K562 (cell line): ENCODE measurements at places on chromosomes 2 and 18.
A peak's percentile ranks its signal among the peaks of the same experiment; 100 is the strongest.

- DNase-seq, result no peak
Measured at GRCh38 chr2:19425419-19425818, 67.0 kb upstream of the OSR1 start.

- DNase-seq, result no peak
Measured at GRCh38 chr18:48459016-48459415, 49.8 kb upstream of the ZBTB7C start.

GRCh38 chr2:30421604-30422443 lies 25.2 kb upstream of the LCLAT1 start:
- DNase-seq, result no peak

- DNase-seq, result no peak
Measured at GRCh38 chr2:84899304-84900204, 5.9 kb upstream of the TMSB10 start.

DNA sequence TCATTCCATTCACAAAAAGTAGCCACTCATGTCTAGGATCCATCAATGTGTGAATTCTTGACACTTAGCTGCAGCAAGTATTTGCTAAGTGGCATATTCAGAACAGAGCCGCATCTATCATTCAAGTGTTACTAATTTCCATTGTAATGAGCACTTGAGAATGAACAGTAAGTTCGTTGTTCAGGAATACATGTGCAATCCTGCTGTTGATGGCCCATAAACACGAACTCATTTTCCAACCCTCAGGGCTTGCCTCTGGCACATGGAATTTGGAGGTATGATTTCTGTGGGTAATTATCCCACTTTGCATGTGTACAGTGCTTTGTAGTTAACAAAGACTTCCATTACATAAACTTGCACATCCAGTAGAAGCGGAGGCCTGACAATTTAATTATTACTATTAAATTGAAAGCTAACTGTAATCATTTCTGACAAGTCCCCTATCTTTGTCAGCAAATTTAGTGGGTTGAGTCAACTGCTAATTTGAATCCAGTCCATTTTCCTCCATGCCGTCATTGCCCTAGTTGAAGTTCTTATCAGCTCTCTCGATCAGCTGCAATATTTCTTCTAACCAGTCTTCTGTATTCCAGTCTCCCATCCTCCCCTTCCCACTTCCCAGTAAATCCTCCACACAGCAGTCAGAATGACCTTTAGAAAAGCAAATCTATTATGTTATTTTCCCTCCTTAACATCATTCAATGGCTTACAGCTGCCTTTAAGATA lies 116.0 kb upstream of the AQP4 start:
- DNase-seq, result no peak

GRCh38 chr2:47217277-47217676 lies 62.2 kb upstream of the STPG4 start:
- DNase-seq, result no peak

- DNase-seq, result no peak
Measured at GRCh38 chr2:235563056-235563910, 69.4 kb downstream of the AGAP1 start.

DNA sequence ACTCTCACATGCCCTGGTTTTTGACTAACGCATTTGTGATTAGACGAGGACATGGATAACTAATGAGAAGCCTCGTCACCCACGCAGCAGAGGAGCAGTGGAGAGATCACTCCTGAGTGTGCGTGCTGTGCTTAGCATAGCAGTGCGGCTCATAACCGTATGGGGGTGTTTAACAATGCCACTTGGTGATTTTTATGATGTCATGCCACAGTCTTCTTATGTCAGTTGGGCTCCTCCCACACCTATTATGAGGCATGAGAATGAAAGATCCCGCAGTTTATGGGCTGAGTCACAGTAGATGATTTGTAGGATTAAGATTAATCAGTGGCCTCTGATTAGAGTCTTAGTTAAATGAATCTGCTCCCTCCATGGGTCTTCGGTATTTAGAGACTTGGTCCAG lies 2.5 kb upstream of the SMIM21 start:
- no peak for DNase-seq

DNA sequence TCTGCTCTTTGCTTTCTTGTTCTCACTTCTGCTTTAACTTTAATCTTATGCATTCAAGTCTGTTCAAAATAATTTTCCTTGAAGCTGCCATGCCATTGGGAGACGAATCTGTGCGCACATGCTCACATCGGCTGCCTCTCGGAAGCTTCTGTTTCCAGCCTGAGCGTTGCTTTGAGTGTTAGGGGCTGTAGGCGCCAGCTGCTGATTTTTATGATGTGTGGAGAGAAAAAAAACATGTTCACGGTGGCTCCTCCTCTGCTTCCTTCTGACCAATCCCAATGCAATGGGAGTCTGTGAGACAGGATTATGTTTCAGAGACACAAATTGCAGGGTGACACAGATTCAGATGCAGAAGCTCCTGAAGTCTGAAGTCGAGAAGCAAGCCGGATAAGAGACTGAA lies at the start of gene MC4R:
Gene MC4R (minus strand): TSS at position 180 of the 400 bp plus-strand sequence. CDS start 426 bp downstream, outside the sequence.
- DNase-seq, result no peak

DNA sequence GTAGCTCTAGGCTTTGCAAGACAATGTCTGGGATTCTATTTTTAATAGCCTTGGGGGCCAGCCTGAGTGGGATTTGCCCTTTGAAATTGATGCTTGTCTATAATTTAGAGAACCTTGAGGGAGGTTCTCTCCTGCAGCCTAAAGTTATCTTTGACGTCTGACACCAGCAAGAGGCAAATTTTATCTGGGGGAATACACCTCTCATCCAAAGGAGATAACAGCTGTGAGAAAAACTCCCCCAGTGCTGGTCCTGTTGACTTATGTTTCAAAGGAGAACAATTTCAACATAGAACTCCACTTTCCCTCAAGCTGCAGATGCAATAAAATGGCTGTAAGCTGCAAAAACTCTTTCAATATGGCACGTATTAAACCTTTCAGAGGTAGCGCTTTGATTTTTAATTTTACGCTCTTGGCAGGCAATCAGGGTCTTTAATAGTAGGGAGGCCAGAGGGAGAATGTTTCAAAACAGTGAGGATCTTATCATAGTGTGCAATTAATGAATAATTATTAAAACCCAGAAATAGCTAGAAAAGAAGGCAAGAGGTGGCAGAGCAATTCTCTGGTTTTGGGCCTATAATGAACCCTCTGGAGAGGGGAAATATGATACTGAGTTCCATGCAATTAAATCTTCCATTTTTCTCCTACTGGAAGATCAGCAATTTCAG lies 62.4 kb downstream of the LYPD1 start:
- DNase-seq, result no peak

DNA sequence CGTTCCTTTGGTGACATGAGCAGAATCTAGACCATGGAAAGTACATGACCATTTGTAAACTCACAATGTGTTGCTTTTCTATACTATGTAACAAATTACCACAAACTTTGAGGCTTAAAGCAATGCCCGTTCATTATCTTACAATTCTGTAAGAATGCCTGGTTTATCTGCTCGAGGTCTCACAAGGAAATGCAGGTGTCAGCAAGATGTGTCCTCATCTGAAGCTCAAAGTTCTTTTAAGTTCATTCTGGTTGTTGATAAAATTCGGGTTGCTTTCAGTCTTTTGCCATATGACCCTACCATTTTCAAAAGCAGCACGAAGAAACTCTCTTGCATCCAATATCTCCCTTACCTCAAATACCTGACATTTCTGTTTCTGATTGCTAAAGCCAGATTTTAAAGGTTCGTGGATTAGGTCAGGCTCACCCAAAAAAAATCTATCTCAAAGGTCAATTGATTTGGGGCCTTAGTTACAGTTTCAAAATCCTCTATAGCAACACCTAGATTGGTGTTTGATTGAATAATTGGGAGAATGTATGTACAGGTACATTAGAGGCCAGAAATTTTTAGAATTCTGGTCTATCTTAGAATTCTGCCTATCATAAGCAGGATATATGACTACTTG lies 125.9 kb downstream of the TMEM131 start:
- no peak for DNase-seq

- no peak for DNase-seq
Measured at GRCh38 chr2:236753606-236754270, 184.1 kb downstream of the ACKR3 start.

- no peak for DNase-seq
Measured at GRCh38 chr2:217231212-217231611, 371.3 kb upstream of the TNP1 start.

- no peak for DNase-seq
Measured at GRCh38 chr2:204909791-204910190, 364.5 kb downstream of the PARD3B start.

GRCh38 chr2:144524118-144525009 lies 4.4 kb upstream of the ZEB2 start:
- peak; percentile 68 for DNase-seq

DNA sequence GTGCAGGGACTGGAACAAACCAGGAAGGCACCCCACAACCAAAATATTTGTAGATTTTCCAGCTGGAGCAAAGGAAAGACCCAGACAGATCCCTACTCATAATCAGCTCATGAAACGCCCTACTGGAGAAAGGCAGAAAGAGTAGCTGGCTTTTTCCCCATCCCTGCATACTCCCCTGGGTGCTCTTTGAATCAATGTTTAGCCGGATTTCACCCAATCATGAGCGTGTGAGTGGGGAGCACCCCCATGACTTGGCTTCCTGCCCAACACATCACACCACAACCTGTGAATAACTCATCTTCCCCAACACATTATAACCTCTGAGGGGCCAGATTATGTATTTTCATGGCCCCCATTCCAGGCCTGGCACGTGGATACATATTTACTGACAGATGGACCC lies 35.1 kb upstream of the SLC14A1 start:
- no peak for DNase-seq

DNA sequence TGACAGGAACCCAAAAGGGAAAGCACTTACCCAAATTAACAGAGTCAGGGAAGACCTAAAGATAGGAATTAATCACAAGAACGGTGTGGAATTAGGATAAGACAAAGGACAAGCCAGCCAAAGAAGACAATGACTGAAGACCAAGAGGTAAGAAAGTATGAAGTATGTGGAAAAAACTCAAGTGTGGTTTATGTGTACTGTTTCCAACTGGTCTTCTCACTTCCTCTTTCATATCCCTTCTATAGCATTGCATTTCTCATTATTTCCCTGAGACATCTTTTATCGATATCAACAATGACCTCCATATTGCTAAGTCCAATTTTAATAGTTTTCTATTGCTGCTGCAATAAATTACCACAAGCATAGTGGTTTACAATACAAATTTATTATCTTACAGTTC lies 313.5 kb upstream of the SLC39A10 start:
- no peak for DNase-seq

DNA sequence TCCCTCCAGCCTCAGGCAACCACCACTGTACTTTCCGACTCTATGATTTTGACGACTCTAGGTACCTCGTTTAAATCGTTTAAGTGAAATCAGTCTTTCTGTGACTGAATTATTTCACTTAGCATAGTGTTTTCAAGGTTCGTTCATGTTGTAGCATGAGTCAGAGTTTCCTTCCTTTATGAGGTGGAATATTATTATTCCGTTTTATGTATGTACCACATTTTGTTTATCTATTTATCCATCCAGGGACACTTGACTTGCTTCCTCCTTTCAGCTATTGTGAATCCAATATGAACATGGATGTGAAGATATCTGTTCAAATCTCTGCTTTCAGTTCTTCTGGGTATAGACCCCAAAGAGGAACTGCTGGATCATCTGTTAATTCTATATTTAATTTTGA lies 19.1 kb downstream of the IL1R2 start:
- no peak for DNase-seq

GRCh38 chr2:232588680-232589585 lies 38.4 kb downstream of the EIF4E2 start:
- peak; percentile 5 for DNase-seq

DNA sequence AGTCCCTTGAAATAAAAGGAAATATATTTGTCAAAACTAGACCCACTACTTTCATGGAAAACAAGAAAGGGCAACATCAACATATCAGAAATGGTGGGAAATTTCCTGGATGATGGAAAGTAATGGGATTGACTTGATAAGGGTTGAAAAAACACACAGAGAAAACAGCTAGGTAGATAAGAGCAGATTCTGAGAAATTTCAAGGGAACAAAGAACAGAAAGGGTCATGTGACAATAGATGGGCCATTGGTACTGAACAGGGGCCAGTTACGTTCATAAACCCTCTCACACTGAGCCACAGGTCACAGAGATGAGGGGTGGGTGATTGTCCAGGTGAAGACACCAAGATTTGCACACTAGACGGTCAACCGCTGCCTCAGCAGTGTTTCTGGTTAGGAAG lies 98.7 kb downstream of the QPCT start:
- DNase-seq, result no peak

GRCh38 chr2:192196421-192197194 lies 1.9 kb upstream of the TMEFF2 start:
- DNase-seq, result no peak

GRCh38 chr2:196990788-196991461 lies 64.4 kb upstream of the PGAP1 start:
- DNase-seq, result no peak

- DNase-seq, result no peak
Measured at GRCh38 chr18:12749121-12749520, 46.3 kb downstream of the PSMG2 start.

DNA sequence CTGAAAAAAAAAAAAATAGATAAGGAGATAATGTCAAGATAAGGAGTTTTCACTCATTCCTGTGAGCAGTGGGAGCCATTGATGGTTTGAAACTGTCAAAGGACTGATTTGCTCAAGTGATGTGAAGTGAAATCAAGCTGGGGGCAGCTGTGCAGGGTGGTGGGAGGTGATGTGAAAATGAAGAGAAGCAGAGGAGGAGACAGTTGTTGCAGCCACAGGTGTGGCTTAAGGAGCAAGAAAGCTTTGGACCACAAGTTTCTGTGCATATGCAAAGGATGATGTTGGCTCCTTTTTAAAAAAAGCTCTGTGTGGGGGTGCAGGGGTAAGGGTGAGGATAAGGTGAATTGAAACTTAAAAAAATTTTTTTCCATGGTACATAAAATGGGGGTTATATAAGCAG lies 8.3 kb downstream of the EFR3B start:
- no peak for DNase-seq

GRCh38 chr2:172220121-172220520 lies 117.4 kb upstream of the DLX2 start:
- no peak for DNase-seq

DNA sequence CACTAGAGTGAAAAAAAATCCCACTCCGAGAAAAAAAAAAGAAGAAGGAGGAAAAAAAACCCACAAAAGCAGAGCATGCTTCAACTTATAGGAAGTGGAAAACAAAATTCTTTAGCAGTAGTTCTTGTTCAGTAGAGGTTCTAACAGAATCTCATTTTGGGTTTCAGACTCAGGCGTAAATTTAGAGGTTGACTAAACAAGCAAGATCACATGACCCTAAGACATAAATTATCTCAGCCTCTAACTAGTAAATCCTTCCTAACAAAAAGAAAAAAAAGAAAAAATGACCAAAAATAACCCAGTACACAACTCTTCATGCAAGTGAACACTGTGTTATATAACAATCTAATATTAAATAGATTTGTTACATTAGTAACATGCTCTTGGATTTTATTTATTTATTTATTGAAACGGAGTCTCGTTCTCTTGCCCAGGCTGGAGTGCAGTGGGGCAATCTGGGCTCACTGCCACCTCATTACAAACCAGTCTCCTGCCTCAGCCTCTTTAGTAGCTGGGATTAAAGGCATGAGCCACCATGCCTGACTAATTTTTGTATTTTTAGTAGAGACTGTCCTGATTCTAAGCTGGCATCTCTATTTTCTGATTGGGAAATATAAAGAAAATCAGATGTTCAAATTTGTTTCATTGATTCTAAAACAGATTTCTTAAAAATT lies 35.4 kb downstream of the PPP4R3B start:
- no peak for DNase-seq

- DNase-seq, result peak; percentile 16
Measured at GRCh38 chr2:216350214-216350791, 22.0 kb downstream of the MARCHF4 start.
